ENCODE measurements at places on chromosomes 5 and 9. TPM values are rescaled to one million over a fixed set of nuclear protein-coding genes. Genes with fewer than 3 reads are reported as not detected.

Gene IFNA2
- total RNA-seq, result not detected

Gene SOX30
- total RNA-seq, result not detected

Gene GRXCR2
- not detected for total RNA-seq

Gene PDE6A
- not detected for total RNA-seq

Gene NMRK1
- 9.7 TPM for total RNA-seq

Gene CYSRT1
- total RNA-seq, result 1.3 TPM

Gene AGXT2
- total RNA-seq, result not detected

Gene CARTPT
- total RNA-seq, result not detected

Gene TAF1L
- not detected for total RNA-seq

Gene PDLIM7
- 195 TPM for total RNA-seq

Gene CCDC112
- 6.9 TPM for total RNA-seq

Gene SLC34A3
- 1.0 TPM for total RNA-seq

Gene C9orf50
- not detected for total RNA-seq

Gene KLF9
- 0.44 TPM for total RNA-seq

Gene GNA14
- 2.5 TPM for total RNA-seq

Gene CBY3
- 1.4 TPM for total RNA-seq

Gene ADAMTS16
- 1.7 TPM for total RNA-seq

Gene ARID3C
- total RNA-seq, result not detected

Gene CTXN3
- not detected for total RNA-seq

Gene CNTFR
- total RNA-seq, result not detected

Gene DMRT3
- not detected for total RNA-seq

Gene PCA3
- total RNA-seq, result not detected

Gene PCDHB15
- not detected for total RNA-seq

Gene SERF1B
- 59.6 TPM for total RNA-seq
